HS-5 (cell line): ENCODE measurements at places on chromosomes 6 and 20.

DNA sequence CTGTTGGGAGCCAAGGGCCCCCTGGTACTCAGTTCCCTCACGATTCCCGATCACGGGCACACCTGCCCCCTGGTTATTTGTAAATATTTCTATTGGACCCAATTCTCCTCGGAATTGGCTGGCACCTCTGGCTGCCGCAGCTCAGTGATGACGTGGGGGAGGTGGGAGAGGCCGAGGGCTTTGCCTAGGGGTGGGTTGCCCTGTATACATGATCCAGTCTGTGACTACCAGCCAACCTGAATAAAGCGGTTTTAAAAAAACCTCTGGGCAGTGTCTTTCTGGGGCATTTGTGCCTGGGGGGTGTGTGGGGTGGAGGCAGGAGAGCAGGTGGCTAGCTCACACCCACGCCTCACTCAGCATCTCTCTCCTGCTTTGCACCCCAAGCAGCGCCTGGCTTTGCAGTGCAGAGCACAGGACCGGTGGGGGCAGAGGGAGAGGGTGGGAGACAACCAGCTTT, 42.2 kb downstream of the VSTM2L start:
- DNase-seq = no peak

GRCh38 chr6:72245565-72245964, 359.2 kb downstream of the RIMS1 start:
- DNase-seq = no peak

GRCh38 chr20:5553194-5553815, 196.9 kb upstream of the SHLD1 start:
- DNase-seq = no peak

DNA sequence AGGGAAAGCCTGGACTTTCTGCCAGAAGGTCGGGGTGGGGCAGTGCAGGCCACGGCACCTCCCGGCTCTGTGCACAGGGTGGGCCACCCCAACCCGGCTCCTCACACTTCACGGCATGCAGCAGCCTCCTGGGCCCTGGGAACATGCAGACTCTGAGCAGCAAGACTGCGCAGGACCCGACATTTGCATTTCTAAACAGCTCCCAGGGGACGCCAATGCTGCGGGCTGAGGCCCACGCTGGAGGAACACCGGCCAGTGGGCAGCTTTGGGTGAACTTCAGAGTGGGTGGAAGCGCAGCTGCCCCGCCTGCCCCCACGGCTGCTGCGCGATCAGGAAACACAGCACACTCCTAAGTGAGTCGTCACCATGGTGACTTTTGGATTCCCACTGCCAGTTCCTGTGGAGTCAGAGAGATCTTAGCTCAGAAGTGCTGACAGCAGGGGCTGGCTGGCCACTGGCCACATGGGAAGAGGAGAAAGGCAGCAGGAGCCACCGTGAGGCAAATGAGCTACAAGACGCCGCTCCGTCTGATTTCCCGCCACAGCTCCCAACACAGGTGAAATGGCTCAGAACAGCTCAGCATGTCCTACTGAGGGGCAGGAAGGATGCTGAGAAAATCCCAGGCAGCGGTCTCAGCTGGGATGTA, 52.1 kb downstream of the RNASET2 start:
- no peak for DNase-seq

DNA sequence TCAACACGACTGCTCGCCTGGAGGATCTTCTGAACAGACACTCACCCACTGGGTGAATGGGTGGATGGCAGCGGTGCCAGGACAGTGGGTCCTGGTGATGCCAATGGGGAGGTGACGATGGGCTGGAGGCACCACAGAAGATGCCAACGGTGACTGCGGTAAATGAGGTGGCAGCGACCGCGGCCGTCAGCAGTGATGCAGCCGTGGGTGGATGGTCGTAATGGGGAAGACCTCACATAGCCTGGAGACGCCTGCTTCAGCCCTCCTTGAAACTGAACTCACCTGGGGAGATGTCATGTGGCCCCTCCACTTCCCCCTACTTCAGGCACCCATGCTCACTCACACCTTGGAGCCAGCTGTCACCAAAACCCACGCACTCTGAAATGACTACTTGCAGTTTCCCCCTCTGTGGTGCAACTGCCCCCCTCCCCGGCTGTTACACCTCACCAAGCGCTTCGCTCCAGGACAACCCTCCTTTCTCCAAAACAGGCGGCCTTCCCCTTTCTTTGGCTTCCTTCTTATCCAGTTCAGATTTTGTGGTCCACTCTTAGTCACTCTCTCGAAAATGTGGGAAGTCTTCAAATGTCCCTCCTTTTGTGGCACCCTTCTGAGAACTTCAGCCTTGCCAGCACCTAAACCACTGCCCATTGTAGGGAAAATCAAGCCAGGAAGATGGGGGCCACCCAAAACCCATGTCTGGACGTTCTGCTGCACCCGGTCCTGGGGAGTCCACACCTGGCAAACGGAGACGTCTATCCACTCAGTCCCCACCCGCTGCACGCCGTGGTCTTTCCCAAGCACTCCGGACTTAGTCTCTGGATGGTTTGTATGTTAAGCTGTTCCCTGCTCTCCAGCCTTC, 10.4 kb upstream of the ABHD16B start:
- DNase-seq = no peak

DNA sequence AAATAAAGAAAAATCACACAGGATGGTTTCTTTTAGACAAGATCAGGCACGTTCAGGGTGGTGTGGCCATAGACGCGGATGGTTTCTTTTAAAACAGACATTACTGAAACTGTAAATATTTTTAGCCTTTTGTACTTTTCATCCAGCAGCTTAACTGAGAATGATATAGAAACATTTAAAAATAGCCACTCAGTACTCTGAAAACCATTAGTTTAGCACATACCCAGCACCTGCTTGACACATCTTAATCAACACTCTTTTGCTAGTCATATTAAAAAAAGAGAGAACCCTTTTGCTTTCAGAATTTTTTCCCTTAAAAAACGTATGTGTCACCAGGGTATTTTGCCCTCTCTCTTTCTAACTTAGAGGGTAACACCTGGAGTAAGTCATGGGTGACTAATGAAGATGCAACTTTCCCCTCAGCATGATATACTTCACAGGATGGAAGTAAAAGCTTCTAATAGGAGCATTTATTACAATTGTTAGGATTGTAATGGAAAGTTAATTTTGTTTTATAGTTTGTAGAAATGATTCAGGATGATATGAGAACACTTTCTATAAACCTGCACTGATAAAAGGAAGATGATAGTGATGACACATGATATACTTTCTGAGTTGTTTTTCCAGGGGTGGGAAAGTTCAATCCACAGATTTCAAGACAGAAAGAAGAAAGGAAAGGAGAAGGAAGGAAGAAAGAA, 45.2 kb downstream of the BACH2 start:
- DNase-seq = no peak

DNA sequence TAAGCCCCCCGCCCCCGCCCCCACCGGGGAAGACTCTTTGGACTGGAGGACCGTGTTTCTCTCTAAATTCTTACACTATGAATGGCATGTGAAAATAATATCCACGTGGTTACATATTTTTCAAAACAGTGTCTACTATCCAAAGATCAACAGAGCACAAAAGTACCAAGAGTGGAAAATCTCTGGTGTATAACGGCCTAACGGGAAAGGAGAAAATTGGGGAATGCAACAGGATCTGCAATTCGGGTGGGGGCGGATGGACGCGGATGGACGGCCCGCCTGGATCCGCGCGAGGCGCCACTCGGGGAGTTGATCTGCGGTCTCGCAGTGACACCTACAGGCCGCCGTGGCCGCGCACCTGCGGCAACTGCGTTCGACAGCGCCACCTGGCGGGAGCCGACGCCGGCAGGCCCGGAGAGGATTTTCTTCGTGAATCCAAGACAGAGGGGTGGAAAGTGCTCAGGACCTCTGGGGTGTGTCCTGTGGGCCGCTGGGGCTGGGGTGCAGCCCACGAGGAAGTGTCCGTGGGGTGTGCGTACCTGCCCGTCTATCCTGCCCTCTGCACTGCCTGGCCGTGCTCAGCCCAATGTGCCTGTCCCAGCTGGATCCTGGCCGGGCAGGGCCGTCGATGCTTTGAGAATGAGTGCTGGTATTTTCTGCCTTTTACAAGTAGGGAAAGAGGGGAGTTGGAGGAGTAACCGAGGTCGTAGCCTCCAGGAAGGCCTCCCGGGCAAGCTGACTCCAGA, 18.6 kb downstream of the ANKRD60 start:
- DNase-seq = peak; percentile 30

- no peak for DNase-seq
Observed at GRCh38 chr6:35328108-35328723, 14.1 kb upstream of the PPARD start.

- peak; percentile 62 for DNase-seq
Observed at GRCh38 chr6:147699637-147700036, 191.1 kb downstream of the SAMD5 start.

DNA sequence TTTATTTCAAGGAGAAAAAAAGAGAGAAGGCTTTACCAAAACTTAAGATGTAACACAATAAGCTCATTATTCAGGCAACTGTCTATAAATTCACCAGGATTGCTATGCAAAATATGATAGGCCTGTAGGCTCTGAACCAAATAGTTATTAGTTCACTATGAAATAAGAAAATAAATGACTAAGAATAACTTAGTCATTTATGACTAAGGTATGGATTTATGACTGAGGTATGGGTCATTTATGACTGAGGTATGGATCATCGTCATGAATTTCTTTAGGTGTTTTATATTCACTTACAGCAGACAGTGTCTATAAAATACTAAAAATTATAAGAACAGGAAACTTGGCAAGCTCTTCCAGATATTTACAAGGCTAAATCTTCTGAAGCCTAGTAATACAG, 52.1 kb upstream of the SNX9 start:
- peak; percentile 88 for DNase-seq

DNA sequence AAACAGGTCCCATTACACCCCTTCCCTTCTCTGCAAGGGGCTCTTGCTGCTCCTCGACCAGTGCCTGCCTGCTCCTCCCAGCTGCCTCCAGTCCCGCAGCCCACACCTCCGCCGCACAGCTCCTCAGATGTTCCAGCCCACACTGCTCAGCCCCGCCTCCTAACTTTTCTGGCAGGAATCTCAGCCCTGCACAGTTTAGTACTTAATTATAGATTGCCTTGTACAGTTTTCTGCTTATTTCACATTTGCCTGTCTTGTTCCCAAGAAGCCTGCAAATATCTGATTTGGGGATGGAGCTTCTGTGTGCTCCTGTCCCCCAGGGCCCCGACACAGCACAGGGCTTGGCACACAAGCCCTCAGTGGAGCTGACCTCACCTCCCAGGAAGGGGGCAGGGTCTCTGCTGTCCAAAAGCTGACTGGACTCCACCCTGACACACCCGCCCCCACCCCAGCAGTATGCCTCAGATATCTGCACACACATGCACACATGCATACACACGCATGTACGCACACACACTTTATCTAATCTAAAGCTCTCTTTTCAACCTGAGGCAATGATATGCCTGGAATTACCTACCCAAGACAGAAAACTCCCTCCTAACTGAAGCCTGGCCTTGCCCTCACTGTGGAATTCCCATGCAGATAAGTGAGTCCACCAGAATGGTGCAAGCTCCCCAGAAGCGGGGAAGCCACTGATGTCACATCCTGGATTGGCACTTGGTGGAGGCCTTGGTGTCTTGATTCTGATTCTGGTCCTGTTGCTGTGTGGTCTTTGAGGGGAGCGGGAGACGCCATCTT, 1.2 kb upstream of the PNPLA1 start:
- no peak for DNase-seq

GRCh38 chr6:118012944-118013343, 105.9 kb downstream of the SLC35F1 start:
- no peak for DNase-seq

DNA sequence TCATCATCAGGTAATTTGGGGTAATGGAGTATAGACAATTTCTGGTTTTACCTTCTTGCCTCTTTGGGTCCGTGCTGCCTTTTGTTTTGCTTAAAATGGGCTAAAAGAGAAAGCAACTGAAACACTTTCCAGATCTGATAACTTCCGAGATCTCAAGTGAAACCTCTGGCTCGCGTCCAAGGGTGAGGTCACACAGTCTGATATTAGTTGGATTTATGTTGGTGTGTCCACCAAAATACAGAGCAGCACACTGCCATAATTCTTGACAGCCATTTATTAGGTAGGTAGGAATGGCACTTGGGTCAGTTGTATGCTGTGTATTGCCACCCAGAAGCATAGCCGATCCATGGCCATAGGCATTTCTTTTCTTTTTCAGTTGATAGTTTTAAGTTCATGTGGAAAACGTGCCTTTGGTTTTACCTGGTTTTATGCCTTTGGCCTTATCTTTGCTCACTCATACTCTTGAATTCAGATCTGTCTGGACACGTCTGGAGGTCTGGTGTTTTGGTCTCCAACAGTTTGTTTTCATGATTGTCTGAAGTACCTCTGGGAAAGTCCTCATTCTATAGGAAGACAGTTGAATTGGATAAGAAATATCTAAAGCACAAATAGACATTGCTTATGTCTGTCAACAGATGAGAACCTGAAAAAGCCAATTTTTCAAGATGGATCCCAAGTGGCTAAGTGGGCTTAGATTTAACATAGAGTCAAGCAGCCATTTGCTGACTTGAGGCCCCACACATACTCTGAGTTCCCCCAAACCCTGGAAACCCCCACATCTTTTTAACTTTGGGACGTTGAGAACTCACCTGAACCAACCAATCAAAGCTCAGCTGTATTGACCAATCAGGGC, 320.8 kb downstream of the SOX4 start:
- no peak for DNase-seq

- no peak for DNase-seq
Observed at GRCh38 chr6:79040083-79040482, 38.0 kb downstream of the PHIP start.

- no peak for DNase-seq
Observed at GRCh38 chr20:52727740-52728456, 244.3 kb upstream of the TSHZ2 start.

- DNase-seq = no peak
Observed at GRCh38 chr20:54162378-54163009, 11.3 kb downstream of the CYP24A1 start.

DNA sequence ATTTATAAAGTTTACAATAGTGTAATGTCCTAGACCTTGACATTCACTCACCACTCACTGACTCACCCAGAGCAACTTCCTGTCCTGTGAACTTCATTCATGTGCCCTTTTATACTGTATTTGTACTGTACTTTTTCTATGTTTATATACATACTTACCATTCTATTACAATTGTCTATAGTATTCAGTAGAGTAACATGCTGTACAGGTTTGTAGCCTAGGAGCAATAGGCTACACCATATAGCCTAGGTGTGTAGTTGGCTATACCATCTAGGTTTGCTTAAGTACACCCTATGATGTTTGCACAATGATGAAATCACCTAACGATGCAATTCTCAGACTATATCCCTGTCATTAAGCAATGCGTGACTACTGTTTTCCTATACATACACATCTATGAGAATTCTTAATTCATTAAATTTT, 17.5 kb downstream of the EDEM2 start:
- no peak for DNase-seq

- DNase-seq = no peak
Observed at GRCh38 chr6:139982652-139983295, 608.3 kb upstream of the CITED2 start.

DNA sequence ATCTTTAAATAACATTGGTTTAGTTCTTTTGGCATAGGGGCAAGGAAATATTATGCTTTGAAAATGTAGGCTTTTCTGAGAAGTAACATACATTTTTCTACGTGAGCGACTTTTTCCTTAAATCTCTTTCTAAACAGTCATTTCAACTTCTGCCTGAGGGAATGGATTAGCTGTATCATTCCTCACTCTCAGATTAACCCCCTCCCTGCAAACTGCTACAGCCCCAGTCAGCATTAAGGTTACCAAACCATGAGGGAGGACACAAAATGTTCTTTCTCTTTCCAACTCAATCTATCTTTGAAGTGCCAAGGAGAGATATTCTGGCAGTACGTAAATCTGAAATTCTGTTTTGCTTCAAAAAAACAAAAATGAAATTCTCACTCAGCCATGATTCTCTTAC, 231.3 kb upstream of the FLRT3 start:
- no peak for DNase-seq

- DNase-seq = no peak
Observed at GRCh38 chr6:168678588-168678987, 237.6 kb downstream of the SMOC2 start.
